CD4-positive, alpha-beta T cell treated with Interleukin-1 beta for 1 hour (primary cell): ENCODE measurements at places on chromosomes 2 and 18.

DNA sequence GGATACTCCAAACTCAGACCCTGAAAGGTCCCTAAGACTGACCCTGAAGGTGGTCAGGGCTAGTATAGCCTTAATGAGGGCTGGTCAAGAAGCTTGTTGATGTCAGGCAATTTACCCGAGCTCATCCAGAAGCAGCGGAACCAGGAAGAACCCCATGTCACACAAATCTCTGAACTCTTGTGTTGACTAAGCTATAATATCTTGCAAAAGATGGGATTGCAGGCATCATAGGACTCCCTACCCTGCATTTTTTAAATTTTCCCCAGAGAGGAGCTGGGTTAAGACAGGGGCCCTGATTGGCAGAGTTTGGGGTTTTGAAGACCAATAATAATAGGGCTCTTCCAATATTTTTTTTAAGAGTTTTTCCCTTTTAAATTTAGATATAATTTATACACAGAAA is 2.0 kb upstream of the PLEKHB2 start:
- no peak for DNase-seq

DNA sequence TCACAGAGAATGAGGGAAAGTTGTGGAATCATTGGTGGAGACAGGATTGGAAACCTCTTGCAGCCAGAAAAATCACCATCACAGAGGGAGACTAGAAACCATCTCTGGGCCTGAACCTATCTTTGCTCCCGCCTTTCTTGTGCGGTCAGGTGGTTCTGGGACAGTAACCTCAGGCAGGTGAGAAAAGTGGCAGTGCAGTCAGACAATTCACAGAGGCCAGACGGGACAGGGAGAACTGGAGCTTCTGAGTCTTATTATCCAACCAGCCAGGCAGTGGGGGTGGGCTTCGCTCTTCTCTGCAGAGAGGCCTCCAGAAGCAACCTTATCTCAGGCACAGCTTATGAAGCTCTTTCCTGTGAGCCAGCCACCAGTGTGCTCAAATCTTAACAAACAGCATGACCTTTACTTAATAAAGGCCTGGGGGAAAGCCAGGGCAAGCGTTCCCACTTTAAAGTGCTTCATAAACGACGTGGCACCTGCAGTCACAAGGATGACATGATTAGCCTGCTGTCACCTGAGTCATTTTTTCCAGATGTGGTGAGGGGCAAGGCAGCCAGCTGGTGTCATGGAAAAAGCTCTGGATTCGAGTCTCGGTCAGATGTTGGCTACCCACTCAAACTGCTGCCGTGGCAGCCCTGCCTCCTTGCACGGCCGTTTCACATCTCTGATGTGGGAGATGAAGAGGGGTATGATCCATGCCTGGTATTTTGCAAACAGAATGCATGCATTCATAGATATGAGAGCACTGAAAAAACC is 109.7 kb downstream of the B3GNT2 start:
- DNase-seq, result no peak

GRCh38 chr2:227703280-227703732 is 14.5 kb downstream of the SLC19A3 start:
- DNase-seq, result no peak

GRCh38 chr2:216974321-216975302 is 114.7 kb upstream of the TNP1 start:
- no peak for DNase-seq

GRCh38 chr2:6353669-6354068 is 512.0 kb downstream of the CMPK2 start:
- no peak for DNase-seq

- DNase-seq, result no peak
These were observed 965 bp upstream of the ELOA2 start for GRCh38 chr18:47036298-47036874.

DNA sequence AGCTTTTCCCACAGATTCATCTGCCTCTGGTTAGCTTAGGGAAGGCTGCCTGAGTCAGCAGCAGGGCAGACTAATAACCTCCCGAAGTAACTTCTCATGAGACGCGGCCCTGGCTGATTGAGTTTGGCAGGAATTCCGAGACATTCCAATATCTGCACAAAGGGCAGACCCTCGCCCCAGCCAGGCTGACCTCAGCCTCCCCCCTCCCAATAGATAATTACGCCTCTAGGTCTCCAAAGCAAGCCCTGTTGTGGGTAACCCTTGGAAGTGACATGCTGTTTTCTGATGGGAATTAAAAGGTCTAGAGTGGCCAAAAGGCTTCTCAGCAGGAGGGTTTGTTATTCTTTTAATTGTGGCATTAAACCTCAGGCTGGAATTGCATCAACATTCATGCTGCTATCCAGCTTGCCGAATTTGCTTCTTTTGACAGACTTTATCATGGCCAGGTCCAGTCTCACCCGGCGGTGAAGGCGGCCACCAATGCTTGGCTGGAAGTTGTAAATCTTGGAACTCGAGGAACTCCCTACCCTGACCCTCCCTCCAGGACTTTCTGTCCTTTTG is 98.0 kb upstream of the SLC14A2 start:
- DNase-seq, result no peak

- no peak for DNase-seq
These were observed 41.3 kb upstream of the EGR4 start for GRCh38 chr2:73334620-73335019.

DNA sequence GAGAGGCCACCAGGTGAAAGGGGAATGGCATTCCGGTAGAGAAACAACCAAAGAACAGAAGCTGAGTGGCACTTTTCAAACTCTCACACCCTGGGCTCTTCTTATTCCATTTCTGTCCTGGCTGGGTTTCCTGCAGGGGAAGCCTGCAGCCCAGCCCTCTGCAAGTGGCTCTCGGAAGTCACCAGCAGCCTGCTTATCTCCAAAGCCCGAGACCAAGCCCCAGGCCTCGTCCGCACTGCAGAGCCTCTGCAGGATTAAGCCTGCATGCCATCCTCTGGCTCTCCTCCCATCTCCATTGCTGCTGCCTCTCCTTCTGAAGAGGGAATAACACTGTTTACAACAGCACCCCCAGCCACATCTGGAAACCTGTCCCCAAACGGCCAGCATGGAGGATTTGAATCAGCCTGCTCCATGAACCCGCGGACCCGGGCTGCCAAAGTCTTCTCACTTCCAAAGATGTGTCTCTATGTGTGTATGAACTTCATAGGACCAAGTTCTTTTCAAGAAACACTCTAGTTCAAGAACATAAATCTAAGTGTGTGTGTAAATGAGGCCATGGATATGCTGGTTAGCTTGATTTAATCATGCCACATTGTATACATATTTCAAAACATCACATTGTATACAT is 54.2 kb downstream of the DIPK1C start:
- no peak for DNase-seq
